ENCODE measurements at places on chromosomes 13 and 19.

DNA sequence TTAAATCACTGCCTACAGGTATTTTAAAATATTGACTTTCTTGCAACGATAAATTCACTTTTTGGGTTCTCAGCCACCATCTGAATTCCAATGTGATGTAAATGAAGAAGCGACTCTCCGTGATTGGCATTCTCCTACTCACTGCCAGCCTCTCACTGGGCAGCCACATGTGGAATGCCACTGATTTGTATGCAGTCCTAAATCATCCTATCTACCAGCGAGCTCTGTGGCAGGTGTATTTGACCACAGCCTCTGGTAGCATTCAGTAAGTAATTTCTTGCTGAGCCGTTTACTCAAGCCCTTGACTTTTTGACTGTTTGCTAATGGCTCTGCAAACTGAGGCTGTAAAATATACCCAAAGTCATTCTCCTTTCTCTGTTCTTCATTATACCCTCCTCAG, 559.0 kb upstream of the SLC10A2 start:
- DNase-seq, result no peak

DNA sequence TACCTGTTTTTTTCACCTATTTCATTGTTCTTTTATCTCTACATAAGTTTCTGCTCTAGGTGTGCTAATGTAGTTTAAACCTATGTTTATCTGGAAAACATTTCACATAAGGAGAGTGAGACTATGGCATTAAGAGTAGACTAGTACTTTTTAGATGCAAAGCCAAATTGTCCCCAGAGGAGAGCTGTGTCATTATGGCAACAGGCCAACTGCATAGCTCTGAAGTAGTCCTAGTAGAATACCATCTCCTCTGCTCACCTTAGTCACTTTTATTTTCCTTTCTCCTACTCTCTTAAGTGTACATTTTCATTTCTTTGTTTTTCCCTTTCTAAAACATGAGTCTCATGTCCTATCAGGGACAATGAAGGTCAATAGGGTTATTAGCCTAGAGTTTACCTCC, 123.1 kb downstream of the ITGBL1 start:
- no peak for DNase-seq

DNA sequence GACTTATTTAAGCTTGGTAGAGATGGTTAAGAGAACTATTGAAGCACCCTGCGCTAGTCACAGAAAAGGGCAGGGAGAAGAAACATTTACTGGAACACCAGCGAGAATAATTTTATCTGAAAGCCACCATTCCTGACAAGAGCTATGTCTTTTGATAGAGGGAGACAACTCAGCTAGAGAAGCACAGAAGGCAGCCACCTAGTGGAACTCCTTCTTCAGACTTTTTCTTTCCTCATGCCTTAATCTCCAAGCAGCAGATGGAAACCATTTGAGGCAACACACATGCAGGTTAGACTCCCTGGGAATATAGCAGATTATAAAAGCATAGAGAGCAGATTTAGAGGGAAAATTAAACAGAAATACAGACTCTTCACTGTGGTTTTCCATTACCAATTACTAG, 813.4 kb downstream of the SLITRK6 start:
- no peak for DNase-seq

DNA sequence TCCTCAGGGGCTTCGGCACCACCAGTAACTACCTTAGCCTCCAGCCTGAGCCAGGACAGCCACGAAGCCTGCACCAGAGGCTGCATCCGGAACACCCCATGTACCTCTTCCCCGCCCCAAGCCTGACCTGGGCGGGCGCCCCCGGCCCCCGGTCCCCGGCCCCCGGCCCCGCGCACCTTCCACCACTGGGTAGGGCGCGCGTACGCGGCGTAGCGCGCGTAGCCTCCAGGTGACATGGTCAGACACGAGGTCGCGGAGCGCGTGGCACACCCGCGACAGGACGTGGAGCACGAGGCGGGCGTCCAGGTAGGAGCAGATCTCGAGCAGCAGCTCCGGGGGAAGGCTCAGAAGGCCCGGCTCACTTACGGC, 450 bp downstream of the FBXW9 start:
- no peak for DNase-seq

- no peak for DNase-seq
Observed at GRCh38 chr13:108919036-108919907, 289.9 kb downstream of the MYO16 start.

- DNase-seq, result no peak
Observed at GRCh38 chr13:33105387-33106005, 89.3 kb downstream of the KL start.

- DNase-seq, result no peak
Observed at GRCh38 chr19:9962623-9963290, 26.4 kb upstream of the OLFM2 start.

- DNase-seq, result no peak
Observed at GRCh38 chr19:42229855-42230351, 9.8 kb downstream of the ZNF526 start.

DNA sequence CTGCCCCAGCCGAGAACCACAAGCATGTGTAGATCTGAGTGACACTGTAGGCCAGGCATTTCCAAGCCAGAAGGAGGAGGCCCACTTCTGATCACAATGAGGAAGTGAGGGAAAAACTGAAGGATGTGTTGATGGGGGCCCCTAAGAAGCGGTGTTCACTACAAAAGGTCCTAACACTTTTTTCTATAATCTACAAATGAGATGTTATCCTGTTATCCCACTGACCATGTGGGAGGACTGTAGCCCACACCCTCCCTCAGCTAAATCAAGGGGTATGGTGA, 99.0 kb upstream of the MCF2L start:
- DNase-seq, result peak; percentile 7

DNA sequence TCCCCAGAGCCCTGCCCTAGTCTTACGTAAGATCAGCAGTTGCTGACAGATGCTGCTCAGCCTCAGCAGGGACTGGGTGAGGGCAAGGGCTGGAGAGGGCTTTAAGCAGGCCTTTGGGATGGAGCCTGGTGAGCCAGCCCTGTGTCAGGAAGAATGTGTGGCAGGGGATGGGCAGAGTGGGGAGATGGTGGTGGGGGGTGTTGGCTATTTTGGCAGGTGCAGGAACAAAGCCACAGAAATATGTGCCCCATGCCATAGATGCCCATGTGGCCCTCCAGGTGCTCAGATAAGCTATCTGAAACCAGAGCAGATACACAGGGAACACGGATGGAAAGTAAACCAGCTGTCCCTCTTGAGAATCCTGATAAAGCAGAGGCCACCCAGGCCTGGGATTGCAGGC, 1325.0 kb downstream of the UQCRFS1 start:
- DNase-seq, result no peak

GRCh38 chr19:11673608-11674041, 65.1 kb downstream of the ZNF823 start:
- DNase-seq, result no peak

DNA sequence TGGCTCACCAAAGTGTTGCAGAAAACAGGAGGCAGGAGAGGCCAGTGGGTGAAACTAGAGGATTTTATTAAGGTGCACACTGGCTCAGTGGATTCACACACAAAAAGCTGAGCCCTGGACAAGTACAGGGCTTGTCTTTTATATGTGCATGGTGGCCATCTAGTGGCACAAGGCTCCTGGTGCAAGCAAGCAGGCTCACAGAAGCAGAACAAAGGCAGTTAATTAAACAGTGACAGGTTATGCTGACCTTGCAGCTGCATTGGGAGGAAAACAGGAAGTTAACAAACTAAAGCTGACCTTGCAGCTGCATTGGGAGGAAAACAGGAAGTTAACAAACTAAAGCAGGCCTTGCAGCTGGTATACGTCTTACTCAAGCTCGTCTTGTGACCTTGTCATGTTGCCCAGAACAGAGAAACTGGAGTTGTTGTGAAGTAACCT, 65.3 kb upstream of the ZNF681 start:
- peak; percentile 15 for DNase-seq

Measured in CD4-positive, alpha-beta T cell treated with Interleukin-4 for 1 hour (primary cell).